ENCODE measurements at places on chromosomes 16 and 17. TPM values are rescaled to one million over a fixed set of nuclear protein-coding genes. Genes with fewer than 3 reads are reported as not detected.

ANKRD40CL gene
- not detected for total RNA-seq

MYO1C gene
- total RNA-seq: 75.5 TPM

ZMYND15 gene
- total RNA-seq: not detected

MEIOC gene
- total RNA-seq: 1.4 TPM

SEC14L5 gene
- 0.54 TPM for total RNA-seq

DNA sequence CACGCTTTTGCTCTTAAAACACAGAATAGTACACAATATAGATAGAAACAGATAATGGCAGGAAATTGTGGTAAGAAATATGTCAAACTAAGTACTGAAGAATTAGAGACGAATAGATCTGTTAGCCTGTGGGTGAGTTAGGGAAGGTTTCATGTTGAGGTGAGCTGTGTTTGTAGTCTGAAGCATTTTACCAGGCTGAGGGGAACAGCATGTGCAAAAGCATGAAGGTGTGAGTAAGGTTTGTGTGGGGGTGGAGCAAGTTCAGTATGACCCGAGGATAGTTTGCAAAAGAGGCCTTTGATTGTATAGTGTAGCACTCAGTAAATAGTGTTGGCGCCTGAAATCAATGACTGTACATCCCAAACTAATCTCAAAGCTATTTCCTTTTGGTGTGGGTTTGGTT lies 13.8 kb downstream of the IGSF6 start:
- no peaks in the 10 kb centered on the region for H3K27me3 ChIP-seq
- H3K36me3 ChIP-seq: no peaks in the 10 kb centered on the region
- peaks cover 2% of the 10 kb centered on the region for H3K4me1 ChIP-seq
- DNase-seq: no peak
- H3K27ac ChIP-seq: no peak overlapping the region
- no peak overlapping the region for H3K4me3 ChIP-seq

DNA sequence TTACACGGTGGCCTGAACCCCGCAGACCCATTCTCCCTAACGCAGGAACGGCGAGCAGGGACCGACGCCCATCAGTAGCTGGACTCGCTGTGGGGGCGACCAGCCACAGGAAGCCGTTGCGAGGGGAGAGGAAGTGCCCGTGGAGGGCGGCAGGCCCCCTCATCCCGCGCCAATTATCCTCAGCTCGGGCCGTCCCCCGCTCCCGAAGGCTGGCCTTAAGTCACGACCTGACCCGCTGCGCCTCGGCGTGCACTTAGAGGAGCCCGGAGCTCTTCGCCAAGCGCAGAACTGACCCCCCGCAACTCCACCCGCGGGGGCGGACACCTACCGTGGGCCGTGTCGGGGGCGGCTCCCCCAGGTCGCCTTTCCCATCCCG lies 401 bp downstream of the ARL16 start:
- no peak for DNase-seq
- peak overlapping the region; percentile 85 for H3K4me3 ChIP-seq
- H3K4me1 ChIP-seq: peaks cover 5% of the 10 kb centered on the region

- H3K36me3 ChIP-seq: no peaks in the 10 kb centered on the region
- DNase-seq: no peak
- H3K4me1 ChIP-seq: no peaks in the 10 kb centered on the region
- H3K4me3 ChIP-seq: no peak overlapping the region
Measured at GRCh38 chr17:77890771-77891170, 67.7 kb upstream of the TNRC6C start.

- no peak overlapping the region for H3K27ac ChIP-seq
- H3K4me1 ChIP-seq: peaks cover 7% of the 10 kb centered on the region
- no peak overlapping the region for H3K4me3 ChIP-seq
- no peaks in the 10 kb centered on the region for H3K27me3 ChIP-seq
- H3K36me3 ChIP-seq: no peaks in the 10 kb centered on the region
Measured at GRCh38 chr16:17324451-17324850, 146.3 kb downstream of the XYLT1 start.

DNA sequence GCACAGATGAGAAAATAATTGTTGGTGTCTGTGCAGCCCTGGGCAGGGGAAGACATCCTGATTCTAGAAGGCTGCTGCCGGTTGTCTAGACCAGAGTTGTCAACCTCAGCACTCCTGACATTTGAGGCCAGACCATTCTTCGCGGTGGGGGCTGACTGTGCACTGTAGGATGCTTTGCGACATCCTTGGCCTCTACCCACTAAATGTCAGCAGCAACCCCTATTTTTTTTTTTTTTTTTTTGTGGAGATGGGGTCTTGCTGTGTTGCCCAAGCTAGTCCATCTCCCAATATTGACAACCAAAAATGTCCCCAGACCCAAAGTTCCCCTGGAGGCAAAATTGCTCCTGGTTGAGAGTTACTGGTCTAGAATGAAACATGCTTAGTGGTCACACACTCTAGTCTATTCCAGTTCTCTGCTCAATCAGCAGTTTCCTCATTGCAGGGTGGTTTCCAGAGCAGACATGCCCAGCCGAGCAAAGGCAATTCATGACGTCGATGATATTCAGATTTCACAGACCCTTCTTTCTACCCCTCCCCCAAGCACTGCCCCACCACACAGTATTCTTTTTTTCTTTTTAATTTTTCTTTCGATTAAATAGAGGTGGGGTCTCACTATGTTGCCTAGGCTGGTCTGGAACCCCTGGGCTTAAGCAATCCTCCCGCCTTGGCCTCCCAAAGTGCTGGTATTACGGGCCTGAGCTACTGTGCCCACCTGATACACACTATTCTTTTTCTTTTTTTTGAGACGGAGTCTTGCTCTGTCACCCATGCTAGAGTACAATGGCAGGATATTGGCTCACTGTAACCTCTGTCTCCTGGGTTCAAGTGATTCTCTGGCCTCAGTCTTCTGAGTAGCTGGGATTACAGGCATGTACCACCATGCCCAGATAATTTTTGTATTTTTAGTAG lies 9.0 kb downstream of the C17orf99 start:
- no peaks in the 10 kb centered on the region for H3K4me1 ChIP-seq
- no peak for DNase-seq
- H3K27me3 ChIP-seq: no peaks in the 10 kb centered on the region

- peak; percentile 65 for DNase-seq
- no peaks in the 10 kb centered on the region for H3K27me3 ChIP-seq
- H3K36me3 ChIP-seq: no peaks in the 10 kb centered on the region
- peaks cover 6% of the 10 kb centered on the region for H3K4me1 ChIP-seq
Measured at GRCh38 chr16:13633391-13633861, 286.5 kb upstream of the ERCC4 start.

GRCh38 chr16:48680881-48681280 lies 70.9 kb upstream of the N4BP1 start:
- H3K4me3 ChIP-seq: no peak overlapping the region
- no peaks in the 10 kb centered on the region for H3K36me3 ChIP-seq
- DNase-seq: no peak
- no peaks in the 10 kb centered on the region for H3K27me3 ChIP-seq
- no peak overlapping the region for H3K27ac ChIP-seq

DNA sequence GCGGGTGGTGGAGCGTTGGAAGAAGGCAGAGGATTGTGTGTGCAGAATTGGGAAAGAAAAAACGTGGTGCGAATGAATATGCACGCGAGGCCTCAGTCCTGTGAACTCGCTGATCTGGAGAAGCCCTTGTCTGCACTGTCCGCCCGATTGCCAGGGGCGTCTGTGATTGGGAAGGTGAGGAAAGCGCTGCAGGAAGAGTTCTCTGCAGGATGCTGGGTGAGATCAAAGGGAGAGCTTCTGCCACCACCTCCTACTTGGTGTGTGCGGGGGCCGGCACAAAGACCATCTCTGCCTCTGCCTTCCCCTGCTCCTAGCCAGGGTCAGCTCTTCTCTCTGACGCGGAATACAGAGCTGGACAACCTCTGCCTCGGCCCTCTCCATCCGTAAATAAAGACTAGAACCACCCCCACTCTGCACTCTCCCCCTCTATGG lies 841 bp upstream of the RAB5C start:
- peak; percentile 87 for DNase-seq
- peak overlapping the region; percentile 86 for H3K4me3 ChIP-seq
- H3K36me3 ChIP-seq: peaks cover 5% of the 10 kb centered on the region
- H3K27ac ChIP-seq: no peak overlapping the region
- H3K27me3 ChIP-seq: no peaks in the 10 kb centered on the region
